ENCODE measurements at places on chromosomes 2 and 18. TPM values are rescaled to one million over a fixed set of nuclear protein-coding genes. Genes with fewer than 3 reads are reported as not detected.

DNA sequence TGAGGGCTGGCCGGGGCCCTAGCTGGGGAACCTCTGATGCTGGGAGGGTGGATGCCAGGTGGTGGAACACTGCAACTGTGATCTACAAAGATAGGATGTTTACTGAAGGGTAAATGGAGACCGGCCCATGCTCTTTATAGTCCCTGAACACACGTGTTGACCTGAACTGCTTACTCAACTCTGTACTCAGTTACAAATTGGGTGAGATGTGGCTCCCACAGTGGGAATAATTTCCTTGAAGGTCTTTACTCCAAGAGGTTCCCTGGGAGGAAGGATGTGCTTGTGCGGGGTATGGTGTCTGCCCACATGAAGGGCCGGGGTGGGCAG is 254.1 kb downstream of the PRKCE start:
- DNase-seq = no peak
- no peak overlapping the region for H3K4me3 ChIP-seq

- no peak overlapping the region for H3K27ac ChIP-seq
- no peaks in the 10 kb centered on the region for H3K27me3 ChIP-seq
- DNase-seq = no peak
Measured at GRCh38 chr18:74519320-74520095, 14.8 kb upstream of the CNDP1 start.

- H3K4me3 ChIP-seq = peak overlapping the region; percentile 72
- H3K27me3 ChIP-seq = peaks cover 3% of the 10 kb centered on the region
- H3K27ac ChIP-seq = peak overlapping the region; percentile 90
Measured at GRCh38 chr2:19021100-19021476, 337.3 kb downstream of the OSR1 start.

GRCh38 chr2:231891514-231891905 is 34.7 kb downstream of the NPPC start:
- H3K36me3 ChIP-seq = peaks cover 4% of the 10 kb centered on the region
- H3K27me3 ChIP-seq = peaks cover 59% of the 10 kb centered on the region
- no peak overlapping the region for H3K4me3 ChIP-seq
- DNase-seq = no peak
- no peaks in the 10 kb centered on the region for H3K4me1 ChIP-seq

The MAPK4 gene
- not detected for total RNA-seq

The FAM110C gene
- not detected for total RNA-seq

The GRB14 gene
- not detected for total RNA-seq

- no peak overlapping the region for H3K4me3 ChIP-seq
- no peaks in the 10 kb centered on the region for H3K27me3 ChIP-seq
- peaks cover 4% of the 10 kb centered on the region for H3K36me3 ChIP-seq
Measured at GRCh38 chr2:12971581-12972365, 255.0 kb downstream of the TRIB2 start.

GRCh38 chr18:34809451-34810072 is 99.5 kb downstream of the DTNA start:
- H3K4me1 ChIP-seq = no peaks in the 10 kb centered on the region
- peak; percentile 34 for DNase-seq
- no peaks in the 10 kb centered on the region for H3K36me3 ChIP-seq
- H3K27me3 ChIP-seq = no peaks in the 10 kb centered on the region
- H3K4me3 ChIP-seq = no peak overlapping the region
- H3K27ac ChIP-seq = no peak overlapping the region

- no peaks in the 10 kb centered on the region for H3K27me3 ChIP-seq
- H3K27ac ChIP-seq = no peak overlapping the region
- no peak for DNase-seq
- peaks cover 5% of the 10 kb centered on the region for H3K4me1 ChIP-seq
- no peak overlapping the region for H3K4me3 ChIP-seq
- no peaks in the 10 kb centered on the region for H3K36me3 ChIP-seq
Measured at GRCh38 chr2:141490886-141491285, 639.9 kb downstream of the LRP1B start.

The ZNF396 gene
- total RNA-seq = 0.67 TPM

The CFC1 gene
- not detected for total RNA-seq

- H3K4me3 ChIP-seq = no peak overlapping the region
- no peak for DNase-seq
- peaks cover 5% of the 10 kb centered on the region for H3K36me3 ChIP-seq
Measured at GRCh38 chr18:50523165-50523564, 36.7 kb upstream of the MAPK4 start.

- H3K4me1 ChIP-seq = no peaks in the 10 kb centered on the region
- no peaks in the 10 kb centered on the region for H3K27me3 ChIP-seq
- no peak for DNase-seq
- H3K27ac ChIP-seq = no peak overlapping the region
Measured at GRCh38 chr2:124325667-124326440, 300.8 kb downstream of the CNTNAP5 start.

DNA sequence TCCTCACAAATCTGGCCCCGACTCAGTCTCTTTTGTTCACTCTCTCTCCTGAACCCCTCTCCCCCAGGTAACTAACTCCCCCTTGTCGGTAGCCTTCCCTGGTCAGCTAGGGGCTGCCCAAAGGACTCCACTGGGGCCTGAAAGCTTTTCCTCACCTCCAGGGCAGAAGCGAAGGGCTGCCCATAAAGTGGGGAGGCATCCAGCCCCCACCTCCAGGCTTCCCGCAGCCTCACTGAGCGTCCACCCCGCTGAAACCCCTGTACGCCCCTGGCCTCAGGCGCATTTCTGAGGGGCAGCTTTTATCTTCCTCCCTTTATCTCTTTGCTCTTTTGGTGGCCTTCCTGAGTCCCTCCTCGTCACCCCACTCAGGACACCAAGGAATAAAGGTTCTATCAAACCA is 249.3 kb downstream of the CYP26B1 start:
- peaks cover 11% of the 10 kb centered on the region for H3K27me3 ChIP-seq
- H3K4me3 ChIP-seq = no peak overlapping the region
- no peak for DNase-seq
- H3K4me1 ChIP-seq = peaks cover 23% of the 10 kb centered on the region

GRCh38 chr18:9233771-9234440 is 97.3 kb downstream of the ANKRD12 start:
- H3K4me1 ChIP-seq = peaks cover 7% of the 10 kb centered on the region
- no peak overlapping the region for H3K27ac ChIP-seq
- H3K4me3 ChIP-seq = no peak overlapping the region
- H3K27me3 ChIP-seq = peaks cover 2% of the 10 kb centered on the region

GRCh38 chr2:164068063-164068462 is 332.3 kb upstream of the FIGN start:
- H3K27me3 ChIP-seq = no peaks in the 10 kb centered on the region
- H3K4me3 ChIP-seq = no peak overlapping the region
- no peak overlapping the region for H3K27ac ChIP-seq
- H3K36me3 ChIP-seq = no peaks in the 10 kb centered on the region

DNA sequence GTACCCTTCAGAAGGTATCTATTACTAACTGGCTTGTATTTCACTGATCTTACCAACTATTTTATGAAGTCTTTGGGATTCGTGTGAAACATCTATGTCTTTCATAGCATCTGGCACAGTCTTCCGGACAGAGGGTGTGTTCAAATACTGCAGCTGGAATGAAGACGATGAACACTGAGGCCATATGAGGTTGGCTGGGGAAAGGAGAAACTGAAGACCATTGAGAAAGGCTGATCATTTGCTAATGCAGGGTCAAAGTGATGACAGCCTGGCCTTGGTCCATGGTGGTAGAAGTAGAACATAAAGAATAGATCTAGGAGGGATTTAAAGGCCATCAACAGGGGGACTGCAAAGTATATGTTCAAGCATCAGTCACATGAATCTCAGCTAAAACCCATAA is 132.7 kb downstream of the CCBE1 start:
- H3K27me3 ChIP-seq = peaks cover 3% of the 10 kb centered on the region
- H3K4me3 ChIP-seq = no peak overlapping the region
- peaks cover 18% of the 10 kb centered on the region for H3K36me3 ChIP-seq
- DNase-seq = no peak
- no peak overlapping the region for H3K27ac ChIP-seq
- peaks cover 69% of the 10 kb centered on the region for H3K4me1 ChIP-seq

GRCh38 chr2:192398236-192398635 is 203.5 kb upstream of the TMEFF2 start:
- H3K27me3 ChIP-seq = no peaks in the 10 kb centered on the region
- DNase-seq = no peak
- H3K27ac ChIP-seq = no peak overlapping the region
- H3K4me1 ChIP-seq = no peaks in the 10 kb centered on the region
- no peaks in the 10 kb centered on the region for H3K36me3 ChIP-seq

- H3K4me3 ChIP-seq = no peak overlapping the region
- peaks cover 60% of the 10 kb centered on the region for H3K4me1 ChIP-seq
- H3K27me3 ChIP-seq = peaks cover 2% of the 10 kb centered on the region
- DNase-seq = no peak
- H3K27ac ChIP-seq = no peak overlapping the region
- H3K36me3 ChIP-seq = peaks cover 25% of the 10 kb centered on the region
Measured at GRCh38 chr2:149149007-149149297, 110.5 kb downstream of the LYPD6B start.

DNA sequence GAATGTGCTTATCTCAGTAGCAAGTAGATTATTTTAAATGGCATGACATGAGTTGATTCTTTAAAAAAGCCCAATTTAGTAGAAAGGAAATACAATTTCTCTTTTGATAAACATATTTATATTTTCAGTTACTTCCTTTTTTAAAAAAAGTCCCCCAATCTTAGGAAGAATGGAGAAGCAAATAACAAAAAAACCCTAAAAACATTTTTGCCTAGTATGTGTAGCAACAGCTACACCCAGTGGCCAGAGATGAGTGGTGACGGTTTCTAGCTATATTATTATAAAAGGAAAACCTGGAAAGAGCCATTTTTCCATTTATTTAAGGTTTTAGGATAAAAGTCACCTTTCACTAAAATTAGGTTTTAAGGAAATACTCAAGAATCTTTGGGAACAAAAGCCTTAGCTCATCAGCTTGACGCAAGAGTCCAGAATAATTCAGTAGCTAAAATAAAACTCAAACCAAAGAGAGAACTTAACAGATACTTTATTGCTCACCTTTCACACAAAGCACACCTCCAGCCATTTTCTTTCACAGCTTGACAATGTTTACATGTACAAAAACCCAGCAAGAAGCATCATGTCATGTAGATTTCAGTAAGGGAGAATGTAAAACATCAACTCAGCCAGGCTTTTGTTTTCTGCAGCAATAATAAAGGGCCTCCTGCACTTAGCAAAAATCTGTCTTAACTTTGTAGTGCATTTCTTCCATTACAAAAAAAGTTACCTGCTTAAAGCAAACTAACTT is 15.7 kb downstream of the FAM98A start:
- H3K27ac ChIP-seq = no peak overlapping the region
- no peaks in the 10 kb centered on the region for H3K27me3 ChIP-seq
- H3K36me3 ChIP-seq = peaks cover 35% of the 10 kb centered on the region
- DNase-seq = peak; percentile 39
- H3K4me1 ChIP-seq = peaks cover 42% of the 10 kb centered on the region
- H3K4me3 ChIP-seq = no peak overlapping the region

- DNase-seq = no peak
- H3K4me3 ChIP-seq = no peak overlapping the region
- H3K27ac ChIP-seq = peak overlapping the region; percentile 13
Measured at GRCh38 chr2:190678444-190679162, 29.7 kb downstream of the NAB1 start.

GRCh38 chr2:178895872-178896271 is 88.6 kb upstream of the TTN start:
- no peak overlapping the region for H3K4me3 ChIP-seq

DNA sequence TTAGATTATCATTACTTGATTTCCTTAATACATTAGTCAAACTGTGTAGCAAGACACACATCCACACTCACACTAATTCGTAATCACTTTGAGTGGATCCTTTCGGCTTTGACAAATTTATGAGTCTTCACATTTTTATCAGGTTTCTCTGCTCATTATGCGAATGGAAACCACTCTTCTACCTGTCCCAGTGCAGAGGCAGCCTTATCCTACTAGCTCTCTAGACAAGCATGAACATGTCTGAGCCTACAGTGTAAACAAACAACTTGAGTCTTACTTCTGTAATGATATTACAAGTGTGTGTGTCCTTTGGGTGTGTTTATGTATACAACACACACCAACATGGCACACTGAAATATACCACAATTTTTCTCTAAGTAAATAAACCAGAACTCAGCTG is 361.9 kb upstream of the CHST9 start:
- H3K4me3 ChIP-seq = no peak overlapping the region
- no peaks in the 10 kb centered on the region for H3K36me3 ChIP-seq
- H3K4me1 ChIP-seq = no peaks in the 10 kb centered on the region
- H3K27ac ChIP-seq = no peak overlapping the region
- DNase-seq = no peak
- peaks cover 2% of the 10 kb centered on the region for H3K27me3 ChIP-seq

GRCh38 chr2:151623631-151624030 is 110.6 kb downstream of the NEB start:
- H3K4me3 ChIP-seq = no peak overlapping the region
- no peak for DNase-seq
- H3K36me3 ChIP-seq = no peaks in the 10 kb centered on the region
- H3K4me1 ChIP-seq = no peaks in the 10 kb centered on the region
- H3K27me3 ChIP-seq = no peaks in the 10 kb centered on the region

- H3K27ac ChIP-seq = peak overlapping the region; percentile 90
- peaks cover 7% of the 10 kb centered on the region for H3K4me1 ChIP-seq
- H3K27me3 ChIP-seq = peaks cover 16% of the 10 kb centered on the region
- peak; percentile 72 for DNase-seq
Measured at GRCh38 chr2:120926463-120927264, 191.0 kb downstream of the GLI2 start.

GRCh38 chr2:58434692-58435091 is 193.6 kb upstream of the FANCL start:
- no peak overlapping the region for H3K4me3 ChIP-seq
- no peaks in the 10 kb centered on the region for H3K4me1 ChIP-seq
- no peak for DNase-seq
- no peaks in the 10 kb centered on the region for H3K27me3 ChIP-seq
